ENCODE measurements at places on chromosomes 2 and 18. TPM values are rescaled to one million over a fixed set of nuclear protein-coding genes. Genes with fewer than 3 reads are reported as not detected.

PRKAG3 gene
- total RNA-seq: not detected

SLC38A11 gene
- not detected for total RNA-seq

CFC1 gene
- total RNA-seq: not detected

REG3G gene
- not detected for total RNA-seq

MARCHF4 gene
- total RNA-seq: 7.8 TPM

UGT1A5 gene
- total RNA-seq: not detected

CNOT9 gene
- 39.3 TPM for total RNA-seq

CFAP53 gene
- under 0.01 TPM for total RNA-seq
